RPMI7951 (cell line): ENCODE measurements at places on chromosomes 1 and 21. TPM values are rescaled to one million over a fixed set of nuclear protein-coding genes. Genes with fewer than 3 reads are reported as not detected.
A peak's percentile ranks its signal among the peaks of the same experiment; 100 is the strongest.

DNA sequence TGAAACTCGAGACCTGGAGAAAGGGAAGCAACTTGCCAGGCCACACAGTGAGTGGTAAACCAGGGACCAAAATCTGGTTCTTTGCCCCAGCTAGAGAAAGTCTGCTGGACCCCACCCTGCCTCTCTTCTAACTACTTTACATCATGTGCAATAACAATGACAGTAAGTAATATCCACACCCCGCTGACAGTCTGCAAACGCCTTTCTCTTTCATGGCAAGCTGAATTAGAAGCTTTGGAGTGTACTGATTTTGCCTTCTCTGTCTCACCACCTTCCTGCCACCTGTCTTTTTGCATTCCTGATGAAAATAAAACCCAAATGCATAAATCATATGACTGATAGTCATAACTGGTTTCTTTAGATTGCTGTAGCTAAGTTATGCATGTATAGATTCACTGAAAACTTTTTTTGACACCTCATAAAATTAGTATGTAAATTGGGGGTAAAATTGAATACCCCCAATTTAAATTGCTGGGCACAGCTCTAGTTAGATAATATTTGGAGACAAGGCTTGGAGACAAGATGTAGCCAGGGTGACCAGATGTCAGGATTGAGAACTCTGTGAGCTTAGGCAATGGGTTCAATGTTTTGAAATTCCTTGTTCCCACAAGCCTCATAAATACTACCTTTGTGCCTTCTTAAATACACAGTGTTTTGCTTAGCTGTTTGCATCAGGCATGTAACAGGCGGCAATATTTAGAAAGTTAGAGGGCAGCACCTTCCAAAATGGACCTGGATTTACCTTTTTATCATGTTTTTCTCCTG, 73.5 kb downstream of the ST6GALNAC5 start:
- DNase-seq: no peak

- DNase-seq: peak; percentile 81
These were observed 162.4 kb downstream of the TPR start for GRCh38 chr1:186212568-186213224.

OR2W3 gene
- total RNA-seq: 0.24 TPM in 1 of 2 replicates, not detected in the other

OLFML2B gene
- total RNA-seq: 15.0 and 20.3 TPM in 2 replicates

ZMYND12 gene
- 0.12 and 1.7 TPM in 2 replicates for total RNA-seq
